ENCODE measurements at places on chromosomes 13 and 19.
A peak's percentile ranks its signal among the peaks of the same experiment; 100 is the strongest.

DNA sequence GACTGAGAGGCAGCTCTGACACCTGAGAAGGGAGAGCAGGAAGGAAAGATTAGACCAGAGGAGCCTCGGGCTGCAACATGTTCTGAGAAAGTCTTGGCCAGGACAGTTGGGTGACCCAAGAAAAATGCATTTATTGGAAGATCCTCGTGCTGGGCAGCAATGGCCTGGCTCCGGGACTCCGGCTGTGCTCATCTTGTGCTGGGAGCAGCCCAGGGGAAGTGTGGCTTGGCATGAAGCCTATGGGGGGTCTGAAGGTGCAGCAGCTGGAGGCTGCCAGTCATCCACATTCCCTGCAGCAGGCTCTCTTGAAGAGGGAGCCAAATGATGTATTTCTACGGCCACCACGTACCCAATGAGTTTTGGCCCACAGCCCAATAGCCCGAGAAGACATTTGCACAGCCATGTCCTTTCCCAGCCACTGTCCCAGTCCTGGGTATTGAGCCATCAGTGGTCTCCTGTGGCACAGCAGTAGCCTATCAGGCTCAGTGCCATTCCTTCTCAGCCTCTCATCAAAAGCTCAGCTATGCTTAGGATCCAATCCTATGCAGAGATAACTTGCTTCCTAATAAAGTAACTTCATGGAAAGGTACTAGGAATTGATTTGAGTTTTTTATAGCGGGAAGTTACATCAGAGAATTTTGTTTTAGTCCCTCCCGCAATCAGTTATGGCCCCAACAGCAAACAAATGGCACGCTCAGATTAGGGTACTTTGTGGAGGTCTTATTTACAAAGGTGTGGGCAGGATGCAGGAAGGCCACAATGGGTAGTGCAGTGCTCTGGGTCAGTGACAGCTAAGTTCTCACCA, 76.0 kb upstream of the MEDAG start:
- no peak for DNase-seq

DNA sequence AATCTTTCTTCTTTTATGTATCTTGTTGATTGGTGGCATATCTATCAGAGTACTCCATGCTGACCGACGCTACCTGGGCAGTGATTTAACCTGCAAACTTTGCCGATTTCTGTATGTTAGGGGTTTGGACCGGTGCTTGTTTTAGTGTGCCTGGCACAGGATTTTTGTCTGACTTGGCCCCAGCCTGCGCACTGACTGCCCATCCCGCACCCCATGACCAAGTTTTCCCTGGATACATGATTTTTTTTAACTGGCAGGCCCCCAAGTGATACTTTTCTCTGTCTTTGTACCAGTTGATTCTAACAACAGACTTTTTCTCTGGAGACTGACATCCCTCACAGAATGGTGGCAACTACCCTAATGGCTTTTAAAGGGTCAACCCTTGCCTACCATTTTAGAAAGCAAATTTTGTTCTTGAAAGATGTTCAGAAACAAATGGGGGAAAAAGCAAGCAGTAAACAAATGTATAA, 69.0 kb upstream of the C1QTNF9B start:
- DNase-seq, result no peak

GRCh38 chr19:2729943-2730818, 9.0 kb upstream of the DIRAS1 start:
- DNase-seq, result no peak

- DNase-seq, result no peak
Measured at GRCh38 chr13:68905186-68905585, 1202.4 kb upstream of the ATXN8OS start.

- no peak for DNase-seq
Measured at GRCh38 chr13:32056316-32056715, 24.7 kb downstream of the FRY start.

DNA sequence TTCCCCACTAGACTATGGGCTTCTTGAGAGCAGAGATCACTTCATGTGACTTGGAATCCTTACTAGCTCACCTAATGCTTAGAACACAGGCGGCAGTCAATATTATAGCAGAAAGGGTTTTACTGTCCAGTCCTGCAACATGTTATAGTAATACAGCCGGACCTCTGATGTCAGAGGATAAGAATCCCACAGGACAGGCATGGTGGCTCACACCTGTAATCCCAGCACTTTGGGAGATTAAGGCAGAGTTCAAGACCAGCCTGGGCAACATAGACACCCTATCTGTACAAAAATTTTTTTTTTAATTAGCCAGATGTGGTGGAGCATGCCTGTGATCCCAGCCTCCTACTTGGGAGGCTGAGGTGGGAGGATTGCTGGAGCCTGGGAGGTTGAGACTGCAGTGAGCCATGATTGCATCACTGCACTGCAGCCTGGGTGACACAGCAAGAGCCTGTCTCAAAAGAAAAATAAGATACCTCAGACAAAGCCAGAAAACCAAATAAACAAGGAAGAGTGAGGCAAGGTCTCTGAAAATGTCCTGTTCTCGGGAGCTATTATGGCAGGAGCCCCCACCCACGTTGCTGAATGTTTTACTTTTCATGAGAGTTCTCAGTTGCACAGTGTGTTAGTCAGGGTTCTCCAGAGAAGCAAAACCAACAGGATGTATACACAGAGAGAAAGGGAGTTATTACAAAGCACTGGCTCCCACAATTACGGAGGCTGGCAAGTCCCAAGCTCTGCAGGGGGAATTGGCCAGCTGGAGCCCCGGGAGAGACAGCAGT, 100.8 kb downstream of the UBL3 start:
- peak; percentile 38 for DNase-seq

- peak; percentile 60 for DNase-seq
Measured at GRCh38 chr13:108322206-108322824, 52.8 kb downstream of the TNFSF13B start.

GRCh38 chr13:102911336-102911735, 65.5 kb downstream of the ERCC5 start:
- no peak for DNase-seq

DNA sequence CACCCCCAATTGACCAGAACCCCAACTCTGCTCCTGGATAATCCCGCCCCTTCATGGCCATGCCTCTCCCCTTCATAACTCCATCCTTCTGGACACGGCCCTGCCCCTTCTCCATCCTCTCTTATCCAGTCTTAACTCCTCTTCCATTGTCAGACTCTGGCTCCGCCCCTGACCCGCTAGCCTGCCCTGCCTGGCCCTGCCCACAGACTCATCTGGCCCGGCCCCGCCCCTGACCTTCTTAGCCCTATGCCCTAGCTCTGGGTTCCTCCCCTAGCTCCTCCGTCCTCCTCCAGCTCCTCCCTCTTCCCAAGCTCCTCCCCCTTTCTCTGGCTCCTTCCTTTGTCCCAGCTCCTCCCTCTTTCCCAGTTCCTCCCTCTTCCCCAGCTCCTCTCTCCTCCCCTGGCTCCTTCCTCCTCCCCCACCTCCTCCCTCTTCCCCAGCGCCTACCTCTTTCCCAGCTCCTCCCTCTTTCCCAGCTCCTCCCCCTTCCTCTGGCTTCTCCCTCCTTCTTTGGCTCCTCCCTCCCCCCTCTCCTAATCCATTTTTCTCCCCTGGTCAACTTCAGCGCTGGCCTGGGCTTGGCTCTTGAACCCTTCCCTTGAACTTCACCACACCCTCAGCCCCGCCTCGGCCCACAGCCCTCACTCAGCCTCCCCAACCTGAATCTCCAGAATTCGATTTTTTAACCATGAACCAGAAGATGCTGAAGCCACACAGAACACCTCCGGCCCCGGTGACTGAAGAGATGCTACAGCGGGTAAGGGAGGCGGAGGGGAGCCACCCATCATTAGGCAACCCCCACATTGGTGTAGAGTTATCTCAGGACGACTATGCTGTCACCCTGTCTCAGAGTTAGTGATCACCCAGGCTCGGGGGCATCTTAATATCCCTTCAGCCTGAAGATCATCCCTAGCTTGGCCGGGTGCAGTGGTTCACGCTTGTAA, 9.2 kb upstream of the ZNF358 start:
- peak; percentile 95 for DNase-seq

DNA sequence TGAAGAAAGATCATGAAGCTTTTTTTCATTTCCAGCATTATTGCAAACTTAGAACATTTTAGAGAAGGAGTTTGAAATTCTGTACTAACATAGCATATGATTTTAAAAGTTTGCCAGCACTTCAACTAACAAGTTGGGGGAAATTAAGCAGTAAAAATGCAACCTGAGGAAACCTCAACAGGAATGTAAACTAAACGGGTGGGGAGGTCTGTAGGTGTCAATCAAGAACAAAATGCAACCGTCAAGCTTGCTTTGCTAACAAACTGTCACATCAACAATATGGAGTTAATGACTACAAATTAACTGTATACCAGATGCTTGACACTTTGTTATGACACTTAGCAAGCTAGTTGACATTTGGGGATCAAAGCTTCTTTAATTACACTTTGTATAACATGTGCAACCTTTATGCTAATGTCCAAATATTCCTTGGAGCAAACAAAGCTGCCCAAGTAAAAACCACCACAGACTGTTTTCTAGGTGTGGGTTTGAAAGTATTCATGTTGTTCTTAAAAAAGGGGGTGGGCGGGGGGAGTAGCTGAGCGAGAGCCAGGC, 52.1 kb downstream of the DACH1 start:
- DNase-seq, result no peak

GRCh38 chr13:26442541-26442940, 114.9 kb upstream of the WASF3 start:
- peak; percentile 22 for DNase-seq

DNA sequence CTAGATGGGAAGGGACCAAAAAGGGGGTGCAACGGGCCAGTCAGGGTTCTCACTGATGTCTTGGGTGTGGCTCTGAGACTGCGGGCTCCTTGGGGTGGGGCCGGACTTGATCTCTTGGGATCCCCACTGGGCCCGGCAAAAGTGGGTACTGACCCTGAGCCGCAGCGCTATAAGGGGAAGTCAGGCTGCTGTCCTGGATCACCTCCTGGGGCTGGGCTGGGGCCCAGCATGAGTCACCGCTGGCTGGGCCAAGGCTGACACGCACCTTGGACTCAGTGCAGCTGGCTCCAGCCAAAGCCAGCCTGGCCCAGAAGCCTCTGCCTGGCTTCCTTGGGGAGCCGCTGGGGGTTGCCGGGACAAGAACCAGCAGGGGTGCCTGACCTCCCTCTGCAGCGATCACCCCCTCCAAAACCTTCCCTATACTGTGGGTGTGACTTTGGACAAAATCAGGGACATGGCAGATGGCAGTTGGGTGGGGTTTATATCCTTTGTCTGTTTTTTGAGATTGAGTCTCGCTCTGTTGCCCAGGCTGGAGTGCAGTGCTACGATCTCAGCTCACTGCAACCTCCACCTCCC, 617 bp upstream of the IQCN start:
- peak; percentile 91 for DNase-seq

GRCh38 chr19:1000095-1000494, at the start of gene GRIN3B:
Gene GRIN3B (plus strand): TSS chr19:1000419. CDS start chr19:1000438, 19 bp downstream.
- DNase-seq, result peak; percentile 38

DNA sequence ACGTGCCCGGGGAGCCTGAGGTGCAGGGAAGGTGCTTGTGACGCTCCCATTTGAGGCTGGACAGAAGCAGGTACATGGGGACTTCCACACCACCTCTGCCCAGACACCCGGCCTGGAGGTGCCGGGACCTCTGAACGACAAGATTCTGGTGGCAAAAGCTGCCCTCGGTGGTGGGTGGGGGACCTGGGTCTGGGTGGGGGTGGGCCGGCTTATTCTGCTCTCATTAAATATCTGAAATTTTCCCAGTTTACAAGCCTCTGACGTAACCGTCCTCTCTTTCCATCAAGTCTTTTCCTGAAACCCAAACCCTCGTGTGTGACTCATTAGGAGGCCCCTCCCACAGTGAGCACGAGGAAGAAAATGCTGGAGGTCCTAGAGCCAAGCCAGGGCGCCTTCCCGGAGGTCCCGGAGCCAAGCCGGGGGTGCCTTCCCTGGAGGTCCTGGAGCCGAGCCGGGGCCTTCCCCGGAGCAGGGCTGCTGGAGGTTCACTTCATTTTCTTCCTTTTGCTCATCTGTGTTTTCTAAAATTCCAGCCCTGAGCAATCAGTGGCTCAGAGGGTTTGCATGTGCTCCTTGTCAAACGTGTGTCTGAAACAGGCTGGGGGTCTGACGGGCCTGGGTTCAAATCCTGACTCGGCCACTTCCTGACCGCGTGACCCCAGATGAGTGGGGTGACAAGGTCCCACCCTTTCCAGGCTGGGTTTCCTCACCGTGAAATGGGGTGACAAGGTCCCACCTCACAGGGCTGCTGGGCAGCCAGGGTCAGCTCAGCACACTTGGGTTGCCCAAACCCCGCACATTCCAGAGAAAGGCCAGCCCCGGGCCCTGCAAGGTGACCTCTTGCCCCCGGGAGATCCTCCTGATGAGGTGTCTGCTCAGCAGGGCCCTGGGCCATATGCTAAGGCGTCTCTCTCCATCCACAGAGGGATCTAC, 10.0 kb downstream of the CFD start:
- peak; percentile 96 for DNase-seq

GRCh38 chr13:95509521-95510310, 42.8 kb upstream of the CLDN10 start:
- peak; percentile 81 for DNase-seq

DNA sequence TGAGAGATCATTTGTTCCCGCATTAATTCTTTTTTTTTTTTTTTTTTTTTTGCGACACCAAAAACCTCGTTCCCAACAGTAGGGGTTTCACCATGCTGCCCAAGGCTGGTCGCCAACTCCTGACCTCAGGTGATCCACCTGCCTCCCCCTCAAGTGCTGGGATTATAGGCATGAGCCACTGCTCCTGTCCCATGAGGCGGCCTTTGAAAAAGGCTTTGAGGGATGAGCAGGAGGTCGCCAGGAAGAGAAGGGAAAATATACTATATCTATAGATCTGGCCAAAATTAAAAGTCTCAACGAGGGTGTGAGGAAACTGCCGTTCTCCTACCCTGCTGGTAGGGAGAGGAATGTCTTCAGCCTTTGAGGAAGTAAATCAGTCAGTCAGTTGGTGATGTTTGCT, 26.2 kb downstream of the ZNF473 start:
- no peak for DNase-seq

DNA sequence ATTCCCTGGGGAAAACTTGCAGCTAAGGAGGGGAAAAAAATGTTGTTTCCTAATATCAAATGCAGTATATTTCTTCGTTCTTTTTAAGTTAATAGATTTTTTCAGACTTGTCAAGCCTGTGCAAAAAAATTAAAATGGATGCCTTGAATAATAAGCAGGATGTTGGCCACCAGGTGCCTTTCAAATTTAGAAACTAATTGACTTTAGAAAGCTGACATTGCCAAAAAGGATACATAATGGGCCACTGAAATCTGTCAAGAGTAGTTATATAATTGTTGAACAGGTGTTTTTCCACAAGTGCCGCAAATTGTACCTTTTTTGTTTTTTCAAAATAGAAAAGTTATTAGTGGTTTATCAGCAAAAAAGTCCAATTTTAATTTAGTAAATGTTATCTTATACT, 33.6 kb downstream of the TNFSF11 start:
- no peak for DNase-seq

- DNase-seq, result no peak
Measured at GRCh38 chr19:42325896-42326771, 699 bp downstream of the MEGF8 start.

DNA sequence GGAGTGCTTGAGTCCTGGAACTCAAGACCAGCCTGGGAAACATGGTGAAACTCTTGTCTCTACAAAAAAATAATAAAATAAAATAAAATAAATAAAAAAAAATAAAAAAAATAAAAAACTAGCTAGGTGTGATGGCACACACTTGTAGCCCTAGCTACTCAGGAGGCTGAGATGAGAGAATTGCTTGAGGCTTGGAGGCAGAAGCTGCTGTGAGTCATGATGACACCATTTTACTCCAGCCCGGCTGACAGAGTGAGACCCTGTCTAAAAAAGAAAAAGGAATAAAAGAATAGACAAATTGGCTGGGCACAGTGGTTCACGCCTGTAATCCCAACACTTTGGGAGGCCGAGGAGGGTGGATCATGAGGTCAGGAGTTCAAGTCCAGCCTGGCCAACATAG, 1168.9 kb downstream of the SLITRK5 start:
- DNase-seq, result no peak

Data from fibroblast of mammary gland (primary cell).